CD4-positive, alpha-beta T cell treated with Interferon gamma for 1 hour (primary cell): ENCODE measurements at places on chromosomes 16 and 17.

DNA sequence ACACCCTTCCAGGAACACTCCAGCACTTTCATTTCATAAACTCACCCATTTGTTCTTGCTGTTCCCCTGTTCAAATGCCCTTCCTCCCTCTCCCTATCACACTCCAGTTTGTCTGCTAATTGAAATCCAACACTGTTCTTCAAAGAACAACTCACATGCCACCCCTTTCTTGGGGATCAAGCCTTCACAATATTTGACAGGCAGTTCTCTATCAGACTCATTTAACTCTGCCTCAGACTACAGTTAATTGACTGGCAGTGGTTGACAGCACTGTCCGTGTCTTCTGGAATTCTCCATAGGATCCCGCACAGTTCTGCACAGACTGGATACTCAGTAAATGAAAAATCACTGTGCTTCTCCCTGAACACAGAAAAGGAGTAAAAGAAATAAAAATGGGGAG, 87.8 kb downstream of the PMP22 start:
- no peak for DNase-seq

DNA sequence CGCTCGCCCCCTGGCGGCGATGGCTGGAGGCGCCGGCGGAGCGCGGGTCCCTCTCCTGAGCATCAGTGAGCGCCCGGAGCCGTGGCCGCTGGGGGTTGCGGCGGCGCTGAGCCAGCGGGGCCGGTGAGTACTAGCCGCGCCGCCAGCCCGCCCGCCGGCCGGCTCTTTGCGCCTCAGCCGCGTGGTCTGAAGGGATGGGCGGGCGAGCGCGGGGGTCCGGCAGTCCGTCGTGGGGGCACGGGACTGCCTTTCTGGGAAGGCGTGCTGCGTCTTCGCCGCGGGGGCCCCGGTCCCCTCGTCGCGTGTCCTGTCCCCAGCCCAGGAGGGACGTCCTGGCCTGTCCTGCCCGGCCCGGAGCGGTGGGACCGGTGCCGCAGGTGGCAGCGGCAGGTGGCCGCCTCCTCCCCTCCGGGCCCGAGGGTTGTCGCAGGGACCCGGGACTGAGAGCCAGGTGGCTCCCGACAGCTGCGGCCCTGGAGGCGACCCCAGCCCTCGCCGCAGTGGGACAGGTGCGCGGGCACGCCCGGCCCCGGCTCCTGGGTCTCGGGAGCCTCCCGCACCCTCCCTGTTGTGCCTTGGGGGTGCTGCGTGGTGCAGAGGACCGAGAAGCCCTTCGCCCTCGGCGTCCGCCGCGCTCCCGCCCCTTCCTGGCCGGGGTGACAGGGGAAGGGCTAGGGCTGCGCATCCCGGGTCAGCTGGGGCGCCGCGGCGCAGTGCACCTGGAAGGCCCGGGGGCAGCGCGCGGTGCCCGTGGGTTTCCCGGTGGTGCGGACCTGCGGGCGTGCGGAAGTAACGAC, at the start of gene SPECC1:
Gene SPECC1 (plus strand): TSS at position 58 of the 797 bp plus-strand sequence. CDS start 87,293 bp downstream, outside the sequence.
- peak; percentile 83 for DNase-seq

- peak; percentile 91 for DNase-seq
These were observed at the start of gene IL21R for GRCh38 chr16:27401768-27402568. Gene IL21R, plus strand, starts transcription at chr16:27402174. Its CDS starts 27,898 bp downstream, at chr16:27430072.

GRCh38 chr16:11141409-11142260, 114.4 kb downstream of the SOCS1 start:
- DNase-seq = no peak

- DNase-seq = no peak
These were observed 3.7 kb downstream of the PRSS8 start for GRCh38 chr16:31131841-31132271.

DNA sequence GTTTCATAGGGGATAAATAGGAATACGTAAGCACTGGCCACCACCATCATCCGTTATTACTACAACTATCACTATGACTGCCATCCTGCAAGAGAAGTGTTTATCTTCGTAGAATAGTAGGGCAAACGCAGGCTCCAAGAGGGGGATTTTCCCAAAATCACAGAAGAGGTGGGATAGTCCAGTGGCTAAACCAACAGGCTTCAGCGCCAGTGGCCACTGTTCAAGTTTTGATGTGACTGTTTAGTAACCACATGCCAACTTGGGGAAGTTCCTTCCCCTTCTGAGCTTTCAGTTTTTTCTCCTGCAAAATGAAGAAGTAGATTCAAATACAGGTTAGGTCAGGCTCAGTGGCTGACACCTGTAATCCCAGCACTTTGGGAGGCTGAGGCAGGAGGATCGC, 60.7 kb upstream of the GRIN2A start:
- DNase-seq = no peak

DNA sequence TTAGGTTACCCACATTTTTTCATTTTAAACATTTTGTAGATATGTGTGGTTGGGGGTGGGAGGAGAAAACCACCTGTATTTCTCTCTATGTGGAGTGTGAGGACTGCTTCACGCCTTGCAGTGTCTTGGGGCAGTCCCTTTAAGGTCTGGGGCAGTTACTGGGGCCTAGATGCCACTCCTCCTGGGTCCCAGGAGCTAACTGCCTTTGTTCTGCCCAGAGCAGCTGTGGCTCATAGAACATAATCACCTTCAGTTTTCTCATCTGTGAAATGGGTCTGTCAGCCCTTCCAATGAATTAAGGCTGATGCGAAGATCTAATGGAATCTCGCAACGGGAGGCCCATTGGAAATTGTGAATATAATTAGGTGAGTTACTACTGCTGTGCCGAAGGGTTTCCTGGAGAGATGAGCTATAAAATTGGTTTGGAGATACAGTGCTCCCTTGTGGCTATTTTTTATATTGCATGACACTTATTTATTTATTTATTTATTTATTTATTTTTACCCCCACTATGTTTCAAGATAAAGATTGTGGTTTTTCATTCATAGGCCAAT, 22.9 kb downstream of the DHRS7C start:
- DNase-seq = no peak

GRCh38 chr16:57358086-57358420, 530 bp upstream of the CCL22 start:
- DNase-seq = no peak

- DNase-seq = no peak
These were observed 40.4 kb downstream of the B9D1 start for GRCh38 chr17:19322129-19322505.

- DNase-seq = no peak
These were observed 26.8 kb upstream of the MTMR4 start for GRCh38 chr17:58541249-58541648.

DNA sequence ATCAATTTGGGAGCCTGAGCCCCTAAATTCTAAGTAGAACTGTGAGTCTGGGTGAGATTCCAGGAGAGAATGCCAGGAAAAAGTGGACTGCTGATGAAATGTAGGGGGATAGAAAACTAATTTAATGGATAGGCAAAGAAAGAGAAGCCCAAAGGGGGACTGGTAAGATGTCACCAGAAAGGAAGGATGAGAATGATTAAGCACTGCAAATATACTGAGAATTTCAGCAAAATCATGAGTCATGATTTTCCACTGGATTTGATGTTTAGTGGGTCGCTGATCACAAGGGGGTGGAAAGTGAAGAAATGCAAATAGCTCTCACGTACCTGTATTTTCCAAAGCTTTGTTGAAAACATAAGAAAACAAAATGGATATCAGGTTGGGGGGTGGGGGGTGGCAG, 201.8 kb downstream of the SLC39A11 start:
- no peak for DNase-seq

DNA sequence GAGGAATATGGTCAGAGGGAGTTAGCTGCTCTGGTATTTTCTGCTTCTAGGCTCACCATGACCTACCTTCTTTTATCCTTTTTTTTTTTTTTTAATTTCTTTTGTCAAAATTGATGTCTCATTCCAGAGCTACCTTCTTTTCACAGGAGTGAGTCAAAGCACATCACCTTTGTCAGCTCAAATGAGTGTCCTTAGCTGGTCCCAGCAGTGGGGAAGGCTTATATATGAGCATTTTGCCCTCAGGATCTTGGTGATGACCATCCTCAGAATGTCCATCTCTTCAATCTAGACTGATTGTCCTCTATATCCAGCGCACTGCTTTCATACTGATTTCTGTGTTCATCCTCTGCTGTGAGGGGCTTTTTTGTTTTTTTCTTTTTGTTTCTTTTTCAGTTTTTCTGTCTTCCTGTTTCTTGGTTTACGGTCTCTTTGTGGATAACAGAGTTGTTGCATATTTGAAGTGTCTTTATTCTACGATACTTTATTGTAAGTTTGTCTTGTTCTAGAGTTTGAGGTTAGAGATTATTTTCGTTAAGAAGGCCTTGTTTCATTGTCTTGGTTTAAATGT, 24.9 kb downstream of the CBFB start:
- no peak for DNase-seq

DNA sequence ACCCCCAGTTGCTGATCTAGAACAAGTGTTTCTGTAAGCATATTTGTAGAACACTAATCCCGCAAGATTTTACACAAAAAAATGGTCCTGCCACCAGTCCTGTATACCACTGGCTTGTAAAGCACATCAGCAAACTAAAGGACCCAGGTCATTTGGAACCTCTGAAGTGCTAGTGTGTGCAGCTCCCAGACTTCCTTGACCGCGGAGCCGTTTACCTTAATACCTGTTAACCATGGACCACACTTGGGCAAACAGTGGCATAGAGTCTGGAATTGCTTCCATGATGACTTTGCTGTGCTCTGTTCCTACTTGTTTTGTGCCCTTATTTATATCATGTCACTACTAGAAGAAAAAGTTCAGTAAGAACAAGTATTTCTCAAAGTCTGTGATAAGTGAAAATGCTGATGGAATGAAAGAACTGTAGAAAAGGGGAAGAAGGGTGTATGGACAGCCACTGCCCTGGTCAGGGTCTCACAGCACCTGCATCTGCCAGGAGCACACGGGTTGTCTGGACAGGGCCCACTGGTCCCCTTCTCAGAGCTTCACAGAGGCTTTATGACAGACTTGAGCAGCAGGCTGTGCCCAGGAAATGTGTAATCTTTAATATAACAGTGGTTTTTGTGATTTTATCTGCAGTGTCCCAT, 29.3 kb downstream of the ALDH3A2 start:
- no peak for DNase-seq
